ENCODE measurements at places on chromosomes 2 and 18.
A peak's percentile ranks its signal among the peaks of the same experiment; 100 is the strongest.

DNA sequence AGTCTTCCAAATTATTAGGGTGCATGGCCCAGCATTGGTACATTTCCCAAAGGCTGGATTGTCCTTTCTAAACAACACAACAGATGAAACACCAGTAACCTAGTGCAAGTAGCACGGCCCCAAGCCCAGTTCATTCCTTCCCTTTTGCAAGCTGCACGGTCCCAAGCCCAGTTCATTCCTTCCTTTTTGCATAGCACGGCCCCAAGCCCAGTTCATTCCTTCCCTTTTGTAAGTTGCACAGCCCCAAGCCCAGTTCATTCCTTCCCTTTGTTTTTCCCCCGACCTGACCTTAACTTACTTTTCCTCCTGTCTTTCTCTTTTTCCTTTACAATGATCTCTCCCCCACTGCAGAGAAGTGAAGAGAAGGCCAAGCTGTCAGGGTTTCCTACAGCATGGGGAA, 60.9 kb downstream of the C18orf63 start:
- no peak for DNase-seq

GRCh38 chr2:15348636-15349035, 212.5 kb downstream of the NBAS start:
- DNase-seq, result no peak

- no peak for DNase-seq
Observed at GRCh38 chr2:145918951-145919350, 1399.0 kb upstream of the ZEB2 start.

DNA sequence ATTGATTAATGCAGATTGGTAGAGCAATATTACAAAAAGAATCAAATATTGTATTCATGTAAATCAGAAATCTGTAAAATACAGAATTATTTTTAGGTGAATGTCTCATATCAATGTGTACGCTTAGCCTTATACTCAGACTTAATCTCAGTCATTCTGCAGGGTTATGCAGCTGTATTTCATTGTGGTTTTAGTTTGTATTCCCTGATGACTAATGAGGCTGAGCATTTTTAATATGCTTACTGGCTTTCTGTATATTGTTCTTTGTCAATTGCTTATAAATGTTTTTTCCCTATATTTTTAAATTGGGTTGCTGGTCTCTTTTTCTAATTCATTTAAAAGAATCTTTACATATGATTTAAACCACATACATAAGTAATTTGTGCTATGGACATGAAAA, 50.1 kb downstream of the CDH19 start:
- DNase-seq, result no peak

GRCh38 chr2:64876137-64876647, 113.0 kb upstream of the SLC1A4 start:
- DNase-seq, result peak; percentile 76

DNA sequence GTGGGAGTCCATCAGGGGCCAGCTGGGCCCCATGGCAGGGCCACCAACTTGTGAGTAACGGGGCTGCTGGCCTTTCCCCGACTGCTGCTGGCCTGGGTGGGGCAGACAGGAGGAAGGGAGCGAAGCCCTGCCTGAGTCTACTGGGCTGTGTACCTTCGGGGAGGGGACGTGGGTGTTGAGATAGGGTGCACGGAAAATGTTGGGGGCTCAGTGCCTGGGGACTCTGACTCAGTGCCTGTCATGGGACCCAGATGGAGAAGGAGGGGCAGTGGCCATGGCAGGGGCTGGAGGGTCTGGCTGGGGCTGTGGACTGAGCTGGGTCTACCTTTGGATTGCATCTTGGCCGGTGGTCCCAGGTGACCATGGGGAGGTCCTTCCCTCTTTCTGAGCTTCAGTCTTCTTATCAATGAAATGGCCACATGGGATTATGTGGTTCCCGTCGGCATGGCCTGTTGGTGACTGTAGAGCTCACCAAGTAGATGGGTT, 4.0 kb downstream of the SLC4A3 start:
- DNase-seq, result no peak

DNA sequence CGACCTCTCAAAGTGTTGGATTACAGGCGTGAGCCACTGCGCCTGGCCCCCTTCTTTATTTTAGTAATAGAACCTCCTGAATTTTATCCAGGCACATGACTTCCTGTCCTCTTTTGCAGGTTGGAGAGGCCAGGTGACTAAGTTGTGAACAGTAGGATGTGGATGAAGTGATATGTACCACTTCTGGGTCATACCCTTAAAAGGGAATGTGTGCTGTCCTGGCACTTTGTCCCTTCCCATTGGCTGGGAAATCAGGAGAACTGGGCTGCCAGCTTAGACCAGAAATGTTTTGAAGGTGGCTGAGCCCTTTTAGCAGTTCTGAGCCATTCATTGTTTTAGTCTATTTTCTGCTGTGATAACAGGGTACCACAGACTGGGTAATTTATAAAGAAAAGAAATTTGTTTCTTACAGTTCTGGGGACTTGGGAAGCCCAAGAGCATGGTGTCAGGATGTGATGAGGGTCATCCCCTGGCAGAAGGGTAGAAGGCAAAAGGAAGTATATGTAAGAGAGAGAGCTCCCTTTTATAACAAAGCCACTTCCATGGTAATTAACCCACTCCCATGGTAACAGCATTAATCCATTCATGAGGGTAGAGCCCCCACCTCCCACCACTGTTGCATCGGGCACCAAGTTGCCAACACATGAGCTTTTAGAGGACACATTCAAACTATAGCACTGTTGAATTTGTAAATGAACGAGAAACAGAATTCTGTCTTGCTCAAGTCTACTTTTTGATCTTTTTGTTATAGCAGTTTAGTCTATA, 79.1 kb downstream of the TTC27 start:
- DNase-seq, result no peak

DNA sequence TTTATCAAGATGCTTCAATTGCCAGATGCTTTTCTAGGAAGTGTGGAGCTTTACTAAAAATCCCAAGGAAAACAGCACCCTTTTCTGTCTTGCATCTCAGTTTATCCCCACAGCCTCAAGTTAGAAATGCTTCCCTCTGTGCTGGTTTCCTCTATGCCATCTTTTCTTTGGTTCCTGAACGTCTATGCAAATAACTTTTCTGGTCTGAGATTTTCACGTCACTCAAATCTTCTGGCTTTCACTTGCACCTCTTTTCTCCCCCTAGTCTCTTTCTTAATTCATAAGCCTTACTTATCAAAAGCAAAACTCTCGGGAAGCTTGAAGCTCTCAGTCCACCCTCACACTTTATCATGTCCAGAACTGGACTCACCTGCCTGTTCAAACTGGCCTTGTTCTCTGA, 33.9 kb downstream of the ARHGAP25 start:
- DNase-seq, result no peak

DNA sequence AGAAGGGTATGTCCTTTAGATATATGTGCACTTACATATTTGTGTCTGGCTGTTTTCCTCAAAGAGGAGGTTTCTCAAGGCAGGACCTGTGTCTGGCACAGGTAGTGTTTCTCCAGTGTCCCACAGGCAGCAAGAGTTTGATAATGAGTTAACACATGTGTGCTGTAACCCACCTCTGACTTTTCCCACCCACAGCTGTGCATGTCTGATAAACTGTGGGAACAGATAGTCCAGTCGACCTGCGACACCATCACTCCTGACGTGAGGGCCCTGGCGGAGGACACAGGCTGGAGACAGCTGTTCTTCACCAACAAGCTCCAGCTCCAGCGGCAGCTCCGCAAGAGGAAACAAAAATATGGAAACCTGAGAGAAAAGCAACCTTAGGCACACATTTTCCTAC, 58.2 kb downstream of the SLC16A14 start:
- no peak for DNase-seq

DNA sequence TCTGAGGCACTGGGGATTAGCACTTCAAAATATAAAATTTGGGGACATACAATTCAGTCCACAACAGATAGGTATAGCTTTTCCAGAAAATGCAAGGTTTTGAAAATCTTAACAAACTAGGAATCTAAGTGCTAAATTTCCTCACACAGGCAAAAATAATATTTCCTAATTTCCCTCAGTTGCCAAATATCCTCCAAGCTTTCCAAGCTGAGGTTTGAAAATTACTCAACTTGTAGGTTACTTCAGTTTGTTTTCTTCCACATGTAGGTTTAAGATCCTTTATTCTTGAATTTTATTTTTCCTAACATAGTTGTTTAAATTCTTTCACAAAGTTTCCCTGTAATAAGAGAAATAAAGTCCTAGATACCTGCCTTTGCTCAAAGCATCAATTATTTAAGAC, 192.9 kb upstream of the NRXN1 start:
- no peak for DNase-seq

DNA sequence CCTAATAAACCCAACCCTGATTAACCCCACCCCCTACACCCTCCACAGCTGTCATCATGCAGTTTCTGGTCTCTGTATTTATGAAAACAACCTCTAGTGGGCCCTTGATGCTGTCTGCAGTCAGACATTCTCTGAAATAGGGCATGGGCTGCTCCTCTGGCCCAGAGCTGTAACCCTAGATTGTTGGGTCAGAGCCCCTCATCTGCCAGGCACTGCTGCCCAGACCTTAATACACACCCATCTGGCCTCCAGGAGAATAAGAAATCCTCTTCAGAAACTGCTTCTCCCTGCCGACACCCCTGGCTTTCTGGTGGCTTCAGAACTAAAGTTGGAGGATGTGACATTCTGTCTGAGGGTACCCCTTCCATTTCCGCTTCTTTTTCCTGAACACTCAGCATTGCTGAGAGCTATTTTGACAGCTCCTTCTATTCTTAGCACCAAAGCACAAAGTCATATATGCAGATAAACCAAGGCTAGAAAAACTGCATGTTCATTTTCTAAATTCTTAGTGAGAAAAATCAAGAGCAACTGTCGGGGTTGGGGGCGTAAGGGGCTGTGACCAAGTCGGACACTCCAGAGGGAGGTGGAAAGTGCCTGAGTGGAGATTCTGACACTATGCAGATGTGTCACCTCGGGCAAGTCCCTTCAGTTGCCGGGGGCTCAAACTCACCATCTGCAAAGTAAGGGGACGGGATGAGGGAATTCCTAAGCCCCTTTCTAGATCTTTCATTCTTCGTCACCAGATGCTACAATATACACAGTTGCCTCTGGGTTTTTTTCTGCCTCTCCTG, 28.7 kb downstream of the SRSF7 start:
- no peak for DNase-seq

- no peak for DNase-seq
Observed at GRCh38 chr2:54559006-54559445, 102.9 kb downstream of the SPTBN1 start.

DNA sequence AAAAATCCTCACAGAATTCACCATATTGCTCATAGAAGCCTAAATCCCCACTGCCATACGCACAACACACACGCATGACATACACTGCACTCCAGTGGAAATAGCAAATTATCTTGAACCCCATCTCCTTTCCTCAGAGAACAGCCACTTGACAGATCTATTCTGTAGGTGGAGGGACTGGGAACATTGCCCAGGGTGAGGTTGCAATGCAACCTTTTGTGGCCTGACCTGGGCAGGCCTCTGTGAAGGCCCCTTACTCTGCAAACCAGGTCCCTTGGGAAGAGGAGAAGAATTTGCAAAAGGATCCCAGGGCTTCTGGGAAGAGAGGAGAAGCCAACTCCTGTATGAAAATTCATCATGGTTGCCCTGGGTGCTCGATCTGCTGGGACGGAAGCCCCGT, 51.9 kb downstream of the SDC1 start:
- DNase-seq, result no peak

GRCh38 chr2:202251494-202251893, 13.1 kb upstream of the SUMO1 start:
- DNase-seq, result no peak

Data from HCEC 1CT (cell line).